ENCODE measurements at places on chromosomes 11 and 22.

DNA sequence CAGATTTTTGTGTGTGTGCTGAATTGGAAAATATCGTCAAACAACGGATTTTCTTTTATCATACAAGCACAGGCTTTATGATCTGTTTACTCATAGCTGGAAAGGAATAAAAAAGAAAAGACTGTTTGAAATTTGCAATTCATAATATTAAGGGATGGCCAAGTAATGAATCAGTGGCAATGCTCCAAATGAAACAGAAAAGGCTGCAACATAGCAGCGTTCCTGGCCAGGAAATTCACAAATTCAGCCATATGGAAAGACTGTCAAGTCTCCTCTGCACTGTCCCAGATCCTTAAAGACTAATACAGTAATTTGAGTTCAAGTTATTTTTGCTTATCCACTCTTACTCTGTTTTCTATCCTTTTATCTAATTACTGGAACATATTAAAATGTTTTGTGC, 98.2 kb downstream of the MSANTD4 start:
- peak; percentile 76 for DNase-seq

DNA sequence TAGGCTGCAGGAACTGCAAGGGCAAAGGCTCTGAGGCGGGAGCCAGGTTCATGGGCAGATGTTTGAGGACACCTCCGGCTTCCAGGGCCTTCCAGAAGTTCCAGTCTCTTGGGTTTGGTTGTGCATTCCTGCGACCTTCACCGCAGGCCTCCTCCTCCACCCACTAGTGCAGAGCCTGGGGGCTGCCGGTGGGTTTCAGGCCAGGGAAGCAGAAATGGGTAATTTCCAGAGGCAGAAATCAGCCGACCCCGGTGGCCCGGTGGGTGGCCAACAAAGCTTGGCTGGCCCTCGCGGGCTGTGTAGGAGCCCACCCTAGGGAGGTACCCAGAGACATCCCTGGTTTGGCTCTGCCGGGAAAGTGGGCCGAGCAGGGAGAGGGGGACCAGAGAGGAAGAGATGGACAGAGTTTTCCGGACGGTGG, 417 bp upstream of the PHETA2 start:
- DNase-seq, result no peak

DNA sequence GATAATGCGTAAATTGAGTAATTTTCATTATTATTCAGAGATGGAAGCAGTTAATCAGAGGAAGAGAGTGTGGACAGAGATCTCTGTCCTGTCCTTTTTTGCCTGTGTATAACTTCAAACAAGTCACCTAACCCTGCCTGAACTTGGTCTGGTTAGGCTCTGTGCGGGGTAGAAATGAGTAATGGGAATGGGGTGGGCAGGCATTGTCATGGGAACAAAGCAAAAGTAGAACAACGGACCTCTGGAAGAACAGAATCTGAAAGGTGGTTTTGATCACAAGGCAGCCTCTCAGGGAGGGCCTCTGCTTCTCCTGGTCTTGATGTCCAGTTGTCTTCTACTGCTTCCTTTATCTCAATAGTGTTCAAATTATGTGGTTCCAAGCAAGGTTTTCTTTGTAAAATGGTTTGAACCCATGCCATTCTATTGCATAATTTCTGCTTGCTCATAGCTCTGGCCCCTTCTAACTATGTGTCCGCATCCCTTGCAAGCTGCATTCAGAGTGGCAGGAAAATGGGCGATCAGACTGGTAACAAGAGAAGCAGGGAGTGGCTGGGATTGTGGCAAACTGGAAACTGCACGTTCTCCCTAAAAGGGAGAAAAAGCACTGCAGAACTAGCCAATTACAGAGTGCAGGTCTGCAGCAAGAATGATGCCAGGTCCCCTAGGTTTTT, 76.1 kb downstream of the PRR5L start:
- DNase-seq, result peak; percentile 87

DNA sequence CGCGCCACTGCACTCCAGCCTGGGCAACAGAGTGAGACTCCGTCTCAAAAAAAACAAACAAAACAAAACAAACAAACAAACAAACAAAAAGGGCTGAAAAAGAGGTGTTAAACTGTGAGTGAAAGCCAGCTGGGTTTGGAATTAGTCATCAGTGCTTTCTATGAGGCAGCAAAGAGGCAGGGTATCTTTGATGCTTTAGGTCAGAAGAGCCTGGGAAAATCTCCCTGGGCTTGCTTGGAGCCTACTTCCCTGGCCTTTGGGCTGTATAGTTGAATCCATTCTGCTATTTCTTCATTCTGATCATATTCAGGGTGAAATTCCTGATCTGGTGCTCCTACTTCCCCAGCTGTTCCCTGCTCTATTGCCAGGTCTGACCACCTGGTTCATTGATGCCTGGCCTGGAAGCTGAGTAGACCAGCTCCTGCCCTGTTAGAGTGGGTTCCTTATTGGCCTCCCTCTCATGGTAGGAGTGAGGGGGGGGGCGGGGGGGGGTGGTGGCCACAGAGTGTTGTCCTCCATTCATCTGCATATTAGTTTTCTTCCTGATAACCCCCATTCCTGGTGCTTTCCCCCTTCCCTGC, 65.6 kb downstream of the INSC start:
- no peak for DNase-seq

DNA sequence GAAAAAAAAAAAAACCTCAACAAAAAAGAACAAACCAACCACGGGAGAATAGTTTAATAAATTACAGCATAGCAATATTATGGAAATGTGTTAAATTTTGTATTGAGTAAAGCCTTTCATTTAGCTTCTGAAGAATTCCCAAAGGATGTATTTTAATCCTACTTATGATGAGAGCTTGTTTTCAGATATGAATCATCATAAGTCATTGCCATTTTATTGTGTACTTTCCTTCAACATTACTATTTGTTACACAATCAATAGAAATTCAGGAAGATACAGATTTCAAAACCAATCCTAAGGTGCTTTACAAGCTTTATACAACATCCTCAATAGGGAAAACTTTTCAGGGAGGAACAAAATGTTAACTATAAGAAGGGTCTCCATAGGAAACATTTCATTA, 200.6 kb upstream of the CTSC start:
- peak; percentile 38 for DNase-seq

DNA sequence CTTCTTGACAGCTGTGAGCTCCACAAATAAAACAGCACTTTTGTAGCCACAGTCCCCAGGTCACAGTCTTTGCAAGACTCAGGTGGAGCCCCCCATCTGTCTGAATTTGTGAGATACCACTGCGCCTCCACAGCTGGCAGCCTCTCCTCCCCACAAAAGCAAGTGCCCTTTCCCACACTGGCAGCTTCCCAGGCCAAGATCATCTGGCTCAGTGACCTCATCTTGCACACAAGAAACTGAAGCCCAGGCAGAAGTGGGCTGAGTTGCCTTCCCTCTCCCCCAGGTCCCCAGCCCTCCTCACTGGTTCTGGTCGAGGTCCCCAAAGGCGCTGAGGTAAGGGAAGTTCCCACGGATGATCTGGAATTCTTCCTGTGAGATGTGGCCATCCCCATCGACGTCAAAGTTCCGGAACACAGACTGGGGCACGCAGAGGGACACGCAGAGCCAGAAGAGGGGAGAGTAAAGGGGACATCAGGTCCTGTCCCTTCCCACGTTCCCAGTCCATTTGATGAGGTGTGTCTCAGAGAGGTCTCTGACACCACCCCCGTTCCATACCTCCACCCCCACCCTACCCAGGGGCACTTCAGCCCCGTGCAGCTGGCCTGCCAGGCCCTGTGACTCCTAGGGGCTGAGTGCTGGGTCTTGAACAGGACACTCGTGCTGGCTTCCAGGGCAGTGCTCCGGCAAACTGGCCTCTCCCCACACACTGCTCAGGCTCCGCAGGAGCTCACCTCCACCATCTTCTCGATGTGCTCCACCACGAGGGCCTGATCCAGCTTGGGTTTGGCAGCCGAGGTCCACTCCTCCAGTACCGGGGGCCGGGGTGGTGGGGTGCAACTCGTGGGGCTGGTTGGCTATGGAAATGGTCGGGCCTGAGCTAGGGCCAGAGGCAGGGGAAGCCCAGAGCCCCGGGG, 8.9 kb downstream of the RASGRP2 start:
- DNase-seq, result no peak

DNA sequence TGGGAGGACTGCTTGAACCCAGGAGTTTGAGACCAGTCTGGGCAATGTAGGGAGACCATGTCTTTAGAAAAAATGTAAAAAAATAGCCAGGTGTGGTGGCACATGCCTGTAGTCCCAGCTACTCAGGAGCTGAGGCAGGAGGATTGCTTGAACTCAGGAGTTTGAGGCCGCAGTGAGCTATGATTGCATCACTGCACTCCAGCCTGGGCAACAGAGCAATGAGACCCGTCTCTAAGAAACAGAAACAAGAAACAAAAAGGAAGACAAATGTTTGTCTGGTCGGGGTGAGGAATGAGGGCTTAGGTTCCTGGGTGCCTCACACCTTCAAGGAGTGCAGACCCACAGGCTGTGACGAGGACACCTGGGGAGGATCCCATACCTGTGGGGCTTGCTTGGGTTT, 191.9 kb downstream of the CEP164 start:
- no peak for DNase-seq

DNA sequence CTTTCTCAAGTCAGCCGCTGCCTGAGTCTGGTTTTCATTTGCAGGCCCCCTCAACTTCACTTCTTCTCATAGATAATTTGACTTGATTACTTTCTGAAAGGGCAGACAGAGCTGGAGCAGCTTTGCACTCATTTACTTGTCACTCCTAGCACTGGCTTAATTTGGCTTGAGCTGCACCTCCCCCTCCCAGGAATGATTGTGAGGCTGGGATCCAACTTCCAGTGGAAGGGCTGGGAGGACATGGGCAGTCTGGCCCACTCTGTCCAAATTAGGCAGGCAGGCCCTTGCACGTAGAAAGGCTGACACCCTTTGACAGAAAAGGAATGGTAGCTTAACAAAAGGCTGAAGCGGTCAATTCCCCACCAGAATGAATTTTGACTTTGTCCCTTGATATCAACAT, 453.9 kb downstream of the ETS1 start:
- peak; percentile 36 for DNase-seq

GRCh38 chr11:75506827-75507226, 18.9 kb downstream of the GDPD5 start:
- DNase-seq, result no peak

- DNase-seq, result peak; percentile 32
Measured at GRCh38 chr11:76206327-76207081, at the start of gene WNT11. Gene WNT11, minus strand, starts transcription at chr11:76206502. Its CDS starts 95 bp downstream, at chr11:76206407.

- no peak for DNase-seq
Measured at GRCh38 chr22:22936180-22936914, 48.7 kb downstream of the IGLL5 start.

DNA sequence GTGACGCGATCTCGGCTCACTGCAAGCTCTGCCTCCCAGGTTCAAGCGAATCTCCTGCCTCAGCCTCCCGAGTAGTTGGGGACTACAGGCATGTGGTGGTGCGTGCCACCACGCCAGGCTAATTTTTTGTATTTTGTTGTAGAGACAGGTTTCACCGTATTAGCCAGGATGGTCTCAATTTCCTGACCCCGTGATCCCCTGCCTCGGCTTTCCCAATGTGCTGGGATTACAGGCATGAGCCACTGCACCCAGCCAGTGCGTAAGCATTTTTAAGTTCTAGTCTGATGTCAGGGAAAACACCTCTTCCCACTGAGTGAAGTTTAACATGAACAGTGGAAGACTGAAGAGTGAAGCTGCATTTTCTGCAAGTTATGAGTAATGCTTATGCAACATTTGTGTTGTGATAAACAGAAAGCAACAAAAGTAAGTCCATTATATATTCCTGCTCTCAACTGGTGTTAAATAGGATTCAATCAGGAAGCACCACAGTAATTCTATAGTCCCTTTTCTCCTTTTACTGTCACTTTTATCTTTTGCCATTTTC, 1219.8 kb upstream of the RAG2 start:
- no peak for DNase-seq

DNA sequence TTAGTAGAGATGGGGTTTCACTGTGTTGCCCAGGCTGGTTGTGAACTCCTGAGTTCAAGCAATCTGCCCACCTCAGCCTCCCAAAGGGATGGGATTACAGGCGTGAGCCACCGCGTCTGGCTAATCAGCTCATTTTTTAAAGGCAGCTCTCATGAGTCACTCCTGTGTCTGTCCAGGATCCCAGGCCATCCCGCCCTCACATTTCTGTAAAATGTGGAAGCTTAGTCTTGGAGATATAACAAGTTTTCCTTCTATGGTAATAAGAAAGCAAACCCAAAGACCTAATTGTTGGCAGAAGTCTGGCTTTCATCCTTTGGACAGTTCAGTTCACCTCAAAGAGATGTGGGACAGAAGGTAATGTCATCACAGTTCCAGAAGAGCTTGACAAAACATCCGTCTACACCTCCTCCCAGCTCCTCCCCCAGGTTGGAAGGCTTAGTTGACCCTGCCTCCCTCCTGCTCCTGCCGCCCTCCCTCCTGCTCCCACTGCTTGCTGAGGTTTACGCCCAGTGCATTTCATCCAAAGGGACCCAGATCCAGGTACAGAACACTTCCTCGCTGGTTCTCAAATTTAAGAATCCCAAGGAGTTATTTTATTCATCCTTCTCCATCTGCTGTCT, 6.4 kb downstream of the DRD2 start:
- DNase-seq, result no peak

GRCh38 chr11:81470446-81470845, 1263.2 kb downstream of the FAM181B start:
- DNase-seq, result no peak

GRCh38 chr11:288478-289397, at the start of gene PGGHG:
Gene PGGHG, plus strand, starts transcription at chr11:289126. Its CDS starts 691 bp downstream, at chr11:289817.
- DNase-seq, result no peak

DNA sequence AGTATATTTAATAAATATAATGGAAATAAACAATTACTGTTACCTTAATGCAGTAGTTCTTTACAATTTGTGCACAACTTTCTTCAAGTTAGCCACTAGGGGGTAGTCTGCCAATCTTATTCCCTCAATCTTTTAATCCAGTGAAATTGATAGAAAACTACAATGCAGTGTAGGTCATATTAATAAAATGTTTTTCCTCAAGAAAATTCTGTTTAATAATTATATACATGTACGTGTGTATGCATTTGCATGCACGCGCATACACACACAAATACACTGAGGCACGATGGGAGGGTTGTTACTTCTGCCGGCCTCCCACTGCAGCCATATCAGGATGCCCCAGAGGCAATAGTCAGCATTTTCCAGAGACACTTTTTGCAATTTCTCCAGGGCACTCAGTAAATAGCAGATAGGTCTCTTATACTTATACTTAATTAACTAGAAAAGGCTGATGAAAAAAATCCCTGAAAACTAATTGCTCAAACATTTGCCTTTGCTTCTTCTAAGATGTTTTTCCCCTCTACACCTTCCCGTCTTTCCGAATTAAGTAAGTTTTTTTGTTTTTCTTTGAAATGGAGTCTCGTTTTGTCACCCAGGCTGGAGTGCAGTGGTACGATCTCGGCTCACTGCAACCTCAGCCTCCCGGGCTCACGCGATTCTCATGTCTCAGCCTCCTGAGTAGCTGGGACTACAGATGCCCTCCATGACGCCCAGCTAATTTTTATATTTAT, 3.1 kb downstream of the GAB2 start:
- DNase-seq, result no peak

GRCh38 chr22:25953919-25954318, 211.9 kb downstream of the MYO18B start:
- no peak for DNase-seq

Data from fibroblast of lung (primary cell).